ENCODE measurements at places on chromosomes 2 and 18. TPM values are rescaled to one million over a fixed set of nuclear protein-coding genes. Genes with fewer than 3 reads are reported as not detected.
A peak's percentile ranks its signal among the peaks of the same experiment; 100 is the strongest.

CELF4 gene
- not detected for total RNA-seq

CDH2 gene
- 0.37 TPM for total RNA-seq

FEV gene
- not detected for total RNA-seq

MYL12B gene
- total RNA-seq = 234 TPM

EN1 gene
- total RNA-seq = not detected

GKN2 gene
- not detected for total RNA-seq

SCN9A gene
- total RNA-seq = not detected

SLC66A3 gene
- total RNA-seq = 6.8 TPM

DNA sequence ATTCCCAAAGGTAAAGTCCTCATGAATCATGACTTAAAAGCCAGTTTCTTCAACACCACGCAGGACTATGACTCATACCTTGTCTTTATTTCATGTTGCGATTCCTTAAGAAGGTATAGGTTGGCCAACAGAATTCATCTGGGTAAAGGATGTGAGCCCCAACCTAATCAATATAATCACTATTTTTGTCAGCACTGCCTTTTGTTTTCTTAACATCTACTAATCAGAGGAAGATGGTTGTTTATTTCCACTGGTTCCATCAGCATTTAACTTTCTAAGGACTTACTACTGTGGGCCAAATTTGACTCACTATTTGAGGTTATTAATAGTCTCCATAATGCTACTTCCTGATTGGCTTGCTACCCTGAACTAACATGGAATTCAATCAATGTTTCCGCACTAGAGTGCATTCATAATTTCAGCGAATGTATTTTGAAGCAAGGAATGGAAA lies 78.6 kb downstream of the SCG2 start:
- DNase-seq = no peak

DNA sequence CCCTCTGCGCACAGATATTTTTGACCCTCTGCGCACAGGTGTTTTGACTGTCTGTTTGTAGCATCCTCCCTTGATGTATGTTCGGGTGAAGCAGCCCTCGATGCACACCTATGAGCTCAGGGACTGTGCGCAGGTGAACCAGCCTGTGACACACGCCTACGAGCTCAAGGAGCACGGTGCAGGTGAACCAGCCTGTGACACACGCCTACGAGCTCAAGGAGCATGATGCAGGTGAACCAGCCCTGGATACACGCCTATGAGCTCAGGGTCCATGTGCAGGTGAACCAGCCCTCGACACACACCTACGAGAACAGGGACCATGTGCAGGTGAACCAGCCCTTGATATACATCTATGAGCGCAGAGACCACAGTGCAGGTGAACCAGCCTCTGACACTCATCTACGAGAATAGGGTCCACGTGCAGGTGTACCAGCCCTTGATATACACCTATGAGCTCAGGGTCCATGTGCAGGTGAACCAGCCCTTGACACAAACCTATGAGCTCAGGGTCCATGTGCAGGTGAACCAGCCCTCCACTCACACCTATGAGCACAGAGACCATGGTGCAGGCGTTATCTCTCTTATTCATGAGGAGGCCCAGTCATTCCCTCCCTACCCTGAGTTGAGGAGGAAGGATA lies 33.9 kb downstream of the SH3BP4 start:
- no peak for DNase-seq

GRCh38 chr2:18454692-18455235 lies 105.7 kb downstream of the RDH14 start:
- DNase-seq = no peak

GRCh38 chr2:205758051-205758450 lies 75.8 kb downstream of the NRP2 start:
- DNase-seq = no peak

- DNase-seq = no peak
Measured at GRCh38 chr2:112973156-112973555, 4.7 kb upstream of the IL36G start.

- no peak for DNase-seq
Measured at GRCh38 chr18:376311-376710, 108.5 kb upstream of the THOC1 start.

- no peak for DNase-seq
Measured at GRCh38 chr2:520663-521340, 156.4 kb downstream of the TMEM18 start.

- DNase-seq = no peak
Measured at GRCh38 chr2:43495727-43496126, 100.1 kb downstream of the THADA start.

GRCh38 chr2:68284896-68285295 lies 32.6 kb upstream of the PPP3R1 start:
- DNase-seq = no peak

- DNase-seq = no peak
Measured at GRCh38 chr2:39696101-39696553, 30.4 kb downstream of the TMEM178A start.

DNA sequence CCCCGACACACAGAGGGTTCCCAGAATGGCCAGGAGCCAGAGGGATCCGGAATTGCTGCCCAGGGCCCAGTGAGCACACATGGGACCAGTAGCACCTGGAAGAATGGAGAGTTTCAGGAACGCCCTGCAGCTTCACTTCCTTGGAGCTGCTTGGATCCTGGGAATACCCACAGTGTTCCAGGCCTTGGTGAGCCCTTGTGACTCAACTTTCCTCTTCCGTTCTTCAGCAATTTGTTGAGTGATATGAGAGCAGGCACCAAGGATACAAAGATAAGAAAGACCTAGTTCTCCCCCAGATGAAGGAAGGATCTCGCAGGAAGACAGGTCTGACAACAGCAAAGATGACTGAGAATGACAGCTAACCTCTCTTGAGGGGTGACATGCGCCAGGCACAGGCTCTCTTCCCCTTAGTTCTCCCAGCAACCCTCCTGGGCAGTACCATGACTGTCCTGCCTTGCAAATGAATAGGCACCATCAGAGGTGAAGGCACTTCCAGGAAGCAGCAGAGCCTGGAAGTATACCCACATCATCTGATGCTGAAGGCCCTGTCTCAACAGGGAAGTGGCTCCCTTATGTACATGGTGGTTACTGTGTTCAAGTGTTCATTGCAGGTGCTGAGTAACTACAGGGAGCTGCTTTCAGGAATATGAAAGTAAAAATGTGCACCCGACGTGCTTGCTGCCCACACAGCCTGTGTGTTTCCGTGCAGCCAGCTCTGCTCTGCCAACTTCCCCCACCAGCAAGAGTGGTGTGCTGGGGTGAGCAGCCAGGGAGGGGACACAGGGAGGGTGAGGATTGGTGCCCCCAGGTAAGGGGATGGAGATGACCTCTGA lies 116.2 kb downstream of the STPG4 start:
- DNase-seq = peak; percentile 53

DNA sequence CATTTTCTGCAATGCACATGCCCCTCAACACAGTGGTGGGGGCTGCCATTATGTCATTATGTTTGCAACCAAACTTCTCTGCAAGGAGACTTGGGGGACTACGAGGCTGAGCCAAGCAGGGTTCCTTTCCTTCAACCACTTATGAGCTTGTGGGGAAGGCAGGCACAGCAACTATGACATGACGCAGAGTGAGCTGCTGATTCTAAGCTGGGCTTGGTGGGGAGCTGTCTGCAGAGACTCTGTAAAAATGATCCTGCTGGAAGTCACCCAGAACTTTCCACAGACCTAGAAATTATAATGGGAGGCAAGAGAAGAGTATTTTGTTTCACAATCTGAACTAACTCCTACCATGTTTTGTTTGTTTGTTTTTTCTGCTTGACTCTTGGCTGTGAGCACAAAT lies 55.6 kb downstream of the INPP5D start:
- no peak for DNase-seq

GRCh38 chr2:129627437-129627836 lies 352.0 kb upstream of the RAB6C start:
- no peak for DNase-seq

- no peak for DNase-seq
Measured at GRCh38 chr2:179561702-179562101, 297.1 kb upstream of the SESTD1 start.

GRCh38 chr2:135219226-135219625 lies 167.1 kb downstream of the RAB3GAP1 start:
- DNase-seq = no peak

GRCh38 chr2:8457699-8458502 lies 224.0 kb upstream of the ID2 start:
- DNase-seq = no peak

GRCh38 chr18:58992301-58993231 lies 127.9 kb downstream of the ZNF532 start:
- no peak for DNase-seq

DNA sequence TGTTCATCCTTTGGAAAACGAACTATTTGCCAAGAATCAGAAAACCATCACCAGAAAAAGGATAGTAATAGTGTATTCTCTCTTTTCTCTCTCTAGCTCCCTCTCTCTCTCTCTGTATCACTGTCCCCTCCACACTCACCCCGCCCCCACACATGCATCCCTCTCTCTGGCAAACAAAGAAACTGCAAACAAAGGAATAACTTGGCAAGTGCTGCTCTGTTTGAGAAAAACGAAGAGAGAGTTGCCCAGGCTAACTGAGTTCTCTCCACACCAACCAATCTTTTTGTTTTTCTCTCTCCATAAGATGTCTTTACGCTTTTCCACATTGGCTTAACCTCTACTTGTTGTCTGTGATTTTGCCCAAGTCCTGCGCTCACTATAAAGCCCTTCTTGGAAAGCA lies 316.2 kb downstream of the EPHA4 start:
- DNase-seq = no peak

DNA sequence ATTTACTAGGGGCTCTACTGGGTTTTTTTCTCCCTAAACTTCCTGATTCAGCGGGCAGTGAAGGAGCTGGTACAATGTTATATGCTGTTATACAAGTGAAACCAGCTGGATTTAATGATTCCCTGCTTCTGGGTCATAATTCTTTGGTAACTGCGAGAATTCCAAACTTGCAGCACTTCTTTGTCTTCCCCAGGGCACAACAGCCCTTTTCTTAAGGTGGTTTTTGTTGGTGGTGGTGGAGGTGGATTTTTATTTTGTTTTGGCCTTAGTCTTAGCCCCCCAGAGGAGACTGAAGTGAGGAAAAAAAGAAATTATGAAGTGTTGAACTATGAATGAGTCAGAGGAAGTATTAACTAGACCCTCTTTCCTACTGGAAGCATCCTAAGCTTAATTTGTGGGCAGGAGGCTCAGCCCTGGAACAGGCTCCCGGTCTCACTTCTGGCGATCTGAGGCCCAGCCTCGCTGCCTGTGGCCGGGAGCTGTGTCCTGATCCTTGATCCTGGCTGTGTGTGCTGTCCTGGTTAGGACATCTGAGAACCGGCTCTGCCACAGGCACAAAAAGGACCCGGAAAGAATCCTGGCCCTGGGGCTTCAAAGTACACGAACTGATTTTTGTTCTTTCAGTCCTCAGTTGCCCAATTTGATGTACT lies 141.9 kb downstream of the LYPD6B start:
- DNase-seq = no peak

GRCh38 chr2:10332402-10333246 lies 29.9 kb downstream of the HPCAL1 start:
- peak; percentile 61 for DNase-seq

DNA sequence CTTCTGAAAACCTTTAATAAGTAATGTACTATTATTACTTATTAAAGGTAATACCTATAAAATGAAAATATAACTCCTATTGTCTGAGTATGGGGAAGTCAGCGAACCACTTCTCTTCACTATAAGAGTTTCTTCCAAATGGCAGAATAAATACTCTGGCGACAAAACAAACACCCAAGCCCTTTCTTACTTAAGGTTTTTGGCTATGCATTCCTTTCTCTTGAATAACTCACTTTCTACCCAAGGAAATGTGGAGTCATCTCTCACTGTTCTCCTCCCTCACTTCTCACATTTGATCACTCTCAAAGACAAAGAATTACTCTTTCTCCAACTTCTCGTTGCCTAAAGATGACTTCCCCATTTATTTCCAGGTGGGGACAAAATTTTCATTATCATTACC lies 816.8 kb upstream of the CRIM1 start:
- no peak for DNase-seq

DNA sequence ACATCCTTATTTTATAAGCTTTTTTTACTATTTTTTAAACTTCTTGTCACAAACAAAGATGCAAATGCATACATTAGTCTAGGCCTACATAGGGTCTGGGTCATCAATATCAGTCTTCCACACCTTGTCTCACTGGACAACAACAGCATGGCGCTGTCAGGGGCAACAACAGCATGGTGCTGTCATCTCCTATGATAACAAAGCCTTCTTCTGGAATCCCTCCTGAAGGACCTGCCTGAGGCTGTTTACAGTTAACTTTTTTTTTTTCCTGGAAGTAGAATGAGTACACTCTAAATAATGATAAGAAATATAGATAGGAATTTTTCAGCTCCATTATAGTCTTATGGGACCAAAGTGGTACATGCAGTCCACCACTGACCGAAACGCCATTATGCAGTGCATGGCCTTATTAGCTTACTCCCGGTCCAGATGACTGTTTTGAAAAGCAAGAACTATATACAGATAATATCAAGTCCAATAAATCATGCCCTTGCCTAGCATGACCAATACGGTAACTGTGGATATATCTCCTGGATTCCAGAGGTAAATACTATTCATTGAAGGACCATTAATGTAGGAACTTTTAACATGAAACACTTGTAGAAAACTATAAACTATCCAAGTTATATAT lies 38.4 kb downstream of the TCF4 start:
- no peak for DNase-seq

DNA sequence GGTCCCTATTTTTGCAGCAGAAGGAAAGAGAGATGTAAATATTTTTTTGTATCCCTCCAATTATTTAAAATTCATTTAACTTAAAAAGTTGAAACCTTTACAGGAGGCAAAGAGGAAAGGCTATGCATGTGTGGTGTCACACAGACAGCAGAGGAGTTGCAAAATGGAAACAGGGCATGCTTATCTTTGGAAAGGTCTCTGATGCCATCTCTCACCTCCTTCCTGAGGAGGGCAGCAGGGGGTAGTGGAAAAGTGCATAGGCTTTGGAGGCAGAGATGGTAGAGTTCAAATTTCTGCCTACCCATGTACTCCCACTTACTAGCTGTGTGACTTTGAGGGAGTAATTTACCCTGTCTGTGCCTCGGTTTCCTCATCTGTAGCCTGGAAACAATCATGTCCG lies 99.6 kb upstream of the MCFD2 start:
- no peak for DNase-seq

GRCh38 chr2:154526234-154526633 lies 172.3 kb upstream of the KCNJ3 start:
- no peak for DNase-seq

GRCh38 chr2:23312996-23313606 lies 71.9 kb upstream of the KLHL29 start:
- peak; percentile 39 for DNase-seq

DNA sequence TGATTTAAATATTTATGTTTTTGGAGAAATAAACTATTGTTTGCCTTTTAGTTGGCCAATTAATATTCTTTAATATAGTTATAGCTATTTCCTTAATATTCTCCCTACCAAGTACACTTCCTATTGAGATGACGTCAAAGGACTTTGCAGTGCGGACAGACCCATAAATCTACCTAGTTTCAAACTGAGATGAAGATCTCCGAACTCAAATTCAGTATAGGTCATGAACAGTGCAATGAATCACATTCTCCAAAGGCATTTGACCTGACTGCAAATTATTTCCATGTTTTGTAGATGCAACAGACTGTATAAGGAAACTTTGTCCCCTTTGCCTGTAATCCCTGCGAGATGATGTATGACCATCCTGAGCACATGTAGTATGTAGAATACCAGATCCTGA lies 342.6 kb upstream of the FIGN start:
- no peak for DNase-seq

- no peak for DNase-seq
Measured at GRCh38 chr2:142037744-142038143, 93.1 kb downstream of the LRP1B start.
